Activated naive CD4-positive, alpha-beta T cell treated with anti-CD3 and anti-CD28 coated beads, Interleukin-2, amount 50 U/mL, for 16 hours (primary cell): ENCODE measurements at places on chromosomes 11 and 22.
A peak's percentile ranks its signal among the peaks of the same experiment; 100 is the strongest.

GRCh38 chr11:12430351-12430750 lies 53.0 kb downstream of the PARVA start:
- no peak for DNase-seq

DNA sequence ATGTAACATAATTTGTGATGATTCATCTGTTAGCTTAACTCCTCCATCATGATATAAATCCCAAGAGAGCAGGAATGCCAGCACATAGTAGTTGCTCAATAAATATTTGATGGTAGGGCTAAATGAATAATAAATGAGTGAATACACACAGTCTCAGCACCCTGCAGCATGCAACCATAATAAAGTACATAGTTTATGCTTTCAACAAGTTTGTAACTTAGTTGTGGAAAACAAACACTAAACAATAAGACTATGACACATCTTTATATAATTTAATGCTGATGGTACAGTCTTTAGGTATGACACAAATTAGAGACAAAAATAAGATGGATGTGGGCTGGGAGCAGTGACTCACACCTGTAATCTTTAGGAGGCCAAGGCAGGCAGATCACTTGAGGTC lies 3.8 kb downstream of the ALKBH8 start:
- DNase-seq: no peak

DNA sequence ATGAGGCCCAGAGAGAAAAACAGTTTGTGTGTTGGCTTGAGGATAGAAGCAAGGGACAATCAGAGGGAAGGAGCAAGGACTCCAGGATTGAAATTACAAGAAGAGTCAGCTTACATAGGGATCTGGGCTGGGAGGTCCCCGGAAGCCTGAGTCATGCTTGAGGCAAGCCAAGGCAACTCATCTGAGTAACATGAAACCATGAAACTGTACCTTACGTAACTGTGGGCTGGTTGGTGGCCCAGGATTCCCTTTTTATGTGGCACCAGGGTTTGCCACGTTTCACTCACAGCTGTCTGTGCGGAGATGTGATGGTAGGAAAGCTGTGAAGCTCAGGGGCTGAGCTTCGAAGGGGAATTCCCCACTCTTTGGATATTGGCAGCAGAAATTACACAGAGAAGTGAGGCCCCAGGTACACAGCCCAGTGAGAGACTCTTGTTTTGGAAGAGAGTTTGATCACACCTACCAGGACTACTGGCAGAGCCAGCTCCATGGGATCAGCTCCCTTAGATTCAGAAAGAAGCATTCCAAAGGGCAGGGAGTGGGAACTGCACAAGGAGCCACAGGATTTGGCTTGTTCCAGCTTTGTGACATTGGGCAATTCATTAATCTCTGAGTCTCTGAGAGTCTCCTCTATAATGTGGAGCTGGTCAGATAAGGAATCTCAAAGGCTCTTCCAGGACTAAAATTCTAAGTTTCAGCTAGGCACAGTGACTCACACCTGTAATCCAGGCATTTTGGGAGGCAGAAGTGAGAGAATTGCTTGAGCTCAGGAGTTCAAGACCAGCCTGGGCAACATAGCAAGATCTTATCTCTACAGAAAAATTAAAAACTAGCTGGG lies 7.8 kb downstream of the SLC5A1 start:
- peak; percentile 52 for DNase-seq

- no peak for DNase-seq
Measured at GRCh38 chr22:22452211-22452610, 56.3 kb downstream of the ZNF280B start.

DNA sequence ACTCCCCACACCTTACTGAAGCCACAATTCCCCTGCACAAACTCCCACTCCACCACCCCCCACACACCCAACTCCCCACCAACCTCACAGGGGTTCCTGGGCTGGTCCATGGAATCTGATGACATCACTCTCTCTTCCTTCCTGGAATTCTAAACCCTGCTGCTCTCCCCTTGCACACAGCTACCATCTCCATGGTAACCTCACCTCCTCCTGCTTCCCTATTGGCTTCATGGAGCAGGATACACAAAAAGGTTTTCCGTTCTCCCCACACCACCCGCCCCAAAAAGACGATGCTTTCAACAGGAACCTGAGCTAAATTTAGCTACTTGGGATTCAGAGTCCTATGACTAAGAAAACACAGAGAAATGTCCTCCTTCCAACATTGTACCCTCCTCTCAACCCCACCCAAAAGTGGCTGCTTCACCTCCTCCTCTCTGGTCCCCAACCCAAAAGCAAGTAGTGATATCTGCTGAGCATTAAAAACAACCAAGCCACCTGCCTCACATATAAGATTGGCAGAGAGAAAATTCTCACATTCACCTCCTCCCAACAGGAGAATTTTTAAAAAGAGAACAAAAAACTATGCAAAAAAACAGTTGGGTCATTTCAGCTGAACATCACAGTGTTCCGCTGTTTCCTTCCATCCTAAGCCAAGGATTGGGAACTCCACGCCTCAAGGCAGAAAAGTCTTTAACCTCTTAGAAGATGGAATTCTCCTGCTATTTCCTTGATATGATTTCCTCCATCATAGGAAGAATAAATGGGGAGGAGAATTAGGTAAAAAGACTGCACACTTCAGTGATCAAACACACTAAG lies 66.9 kb downstream of the RBFOX2 start:
- no peak for DNase-seq

- DNase-seq: no peak
Measured at GRCh38 chr11:31060880-31061279, 308.7 kb downstream of the DCDC1 start.

DNA sequence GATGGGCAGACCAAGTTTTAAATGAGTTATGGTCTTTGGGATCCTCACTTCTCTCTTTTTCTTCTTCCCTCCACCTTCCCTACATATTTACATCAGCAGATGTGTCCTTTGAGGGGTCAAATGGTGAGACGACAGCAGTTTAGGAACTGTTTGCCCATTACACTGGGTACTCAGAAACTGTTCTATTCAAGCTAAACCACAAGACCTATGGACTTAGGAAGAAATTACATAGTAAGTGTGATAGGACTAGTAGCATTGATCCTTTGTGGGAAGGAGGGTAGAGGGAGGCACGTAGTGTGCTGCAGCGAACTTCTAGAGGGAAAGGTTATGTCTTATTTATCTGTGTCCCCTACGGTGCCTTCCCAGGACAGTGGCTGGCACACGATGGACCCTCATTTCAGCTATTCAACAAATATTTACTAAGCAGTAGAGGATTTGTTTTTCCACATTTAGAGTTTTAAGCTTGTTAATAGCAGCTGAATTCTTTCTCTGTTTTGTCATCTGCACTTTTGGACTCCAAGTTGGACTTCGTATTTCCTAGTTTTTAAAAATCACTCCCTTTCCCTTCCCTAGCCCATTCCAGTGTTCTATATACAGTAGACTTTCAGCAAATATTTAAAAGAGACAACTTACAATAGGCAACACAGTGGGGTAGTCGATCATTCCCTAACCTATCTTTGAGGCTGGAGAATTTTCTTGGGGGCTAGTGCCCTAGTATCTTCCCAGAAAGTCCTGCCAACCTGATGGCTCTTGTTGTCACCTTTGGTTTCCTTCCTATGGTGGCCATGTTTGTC lies 13.9 kb downstream of the FZD4 start:
- no peak for DNase-seq

DNA sequence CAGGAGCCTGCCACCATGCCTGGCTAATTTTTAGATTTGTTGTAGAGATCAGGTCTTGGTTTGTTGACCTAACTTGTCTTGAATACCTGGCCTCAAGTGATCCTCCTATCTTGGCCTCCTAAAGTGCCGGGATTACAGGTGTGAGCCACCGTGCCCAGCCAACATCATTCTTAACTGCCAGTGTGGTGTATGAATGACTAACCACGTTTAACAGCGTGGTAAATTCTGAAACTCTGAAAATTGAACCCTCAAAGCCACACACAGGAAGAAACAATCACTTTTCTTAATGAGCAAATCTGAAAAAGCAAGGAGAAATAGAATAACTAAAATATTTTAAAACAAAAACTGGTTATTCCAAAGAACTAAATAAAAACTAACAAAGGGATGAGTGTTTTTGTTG lies 7.4 kb downstream of the TMEM9B start:
- DNase-seq: no peak

- DNase-seq: no peak
Measured at GRCh38 chr11:65558930-65559509, 861 bp upstream of the LTBP3 start.

- DNase-seq: no peak
Measured at GRCh38 chr11:16058671-16059070, 297.7 kb downstream of the SOX6 start.
